ENCODE measurements at places on chromosomes 16 and 17.

GRCh38 chr16:23676924-23677480 lies 1.7 kb upstream of the PLK1 start:
- no peak for DNase-seq

- no peak for DNase-seq
Measured at GRCh38 chr17:77209330-77209748, 68.6 kb downstream of the SEC14L1 start.

DNA sequence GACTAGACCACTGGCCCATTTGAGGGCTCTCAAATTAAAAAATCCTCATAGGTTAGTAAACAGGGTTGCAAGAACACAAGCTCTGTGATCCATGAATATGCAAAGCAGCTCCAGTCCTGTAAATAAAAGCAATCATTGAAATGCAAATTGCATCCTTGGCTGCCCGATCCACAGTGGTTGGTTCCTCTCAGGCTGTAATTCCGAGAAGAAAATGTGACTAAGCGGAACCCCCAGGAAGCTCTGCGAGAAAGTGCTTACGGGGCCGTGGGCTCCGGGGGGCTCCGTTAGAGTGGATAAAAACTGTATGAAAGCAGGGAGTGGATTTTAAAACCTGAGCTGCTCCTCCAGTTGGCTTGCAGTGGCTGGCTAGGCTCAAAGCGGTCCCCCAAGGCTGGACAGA lies 2.5 kb downstream of the GPRC5B start:
- DNase-seq: no peak

- no peak for DNase-seq
Measured at GRCh38 chr16:16940351-16940750, 530.4 kb downstream of the XYLT1 start.

GRCh38 chr16:87555647-87556046 lies 46.7 kb upstream of the JPH3 start:
- DNase-seq: no peak

DNA sequence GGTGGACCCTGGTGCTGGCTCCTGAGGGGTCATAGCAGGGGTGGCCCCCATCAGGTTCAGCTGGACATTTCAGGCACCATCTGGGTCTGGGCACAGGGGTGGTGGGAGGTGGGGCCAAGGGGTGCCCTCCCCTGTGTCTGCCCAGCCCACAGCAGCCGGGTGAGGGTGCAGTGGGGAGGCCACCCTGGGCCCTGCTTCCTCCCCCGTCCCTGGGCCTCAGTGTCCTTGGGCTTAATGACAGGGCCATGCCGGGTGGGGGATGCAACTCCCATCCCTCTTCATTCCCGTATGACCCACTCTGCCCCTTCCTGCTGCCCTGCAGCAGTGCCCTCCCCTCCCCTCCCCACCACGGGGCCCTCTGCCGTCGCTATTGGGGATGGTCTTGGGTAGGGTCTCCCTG lies 10.7 kb downstream of the CPNE7 start:
- no peak for DNase-seq

DNA sequence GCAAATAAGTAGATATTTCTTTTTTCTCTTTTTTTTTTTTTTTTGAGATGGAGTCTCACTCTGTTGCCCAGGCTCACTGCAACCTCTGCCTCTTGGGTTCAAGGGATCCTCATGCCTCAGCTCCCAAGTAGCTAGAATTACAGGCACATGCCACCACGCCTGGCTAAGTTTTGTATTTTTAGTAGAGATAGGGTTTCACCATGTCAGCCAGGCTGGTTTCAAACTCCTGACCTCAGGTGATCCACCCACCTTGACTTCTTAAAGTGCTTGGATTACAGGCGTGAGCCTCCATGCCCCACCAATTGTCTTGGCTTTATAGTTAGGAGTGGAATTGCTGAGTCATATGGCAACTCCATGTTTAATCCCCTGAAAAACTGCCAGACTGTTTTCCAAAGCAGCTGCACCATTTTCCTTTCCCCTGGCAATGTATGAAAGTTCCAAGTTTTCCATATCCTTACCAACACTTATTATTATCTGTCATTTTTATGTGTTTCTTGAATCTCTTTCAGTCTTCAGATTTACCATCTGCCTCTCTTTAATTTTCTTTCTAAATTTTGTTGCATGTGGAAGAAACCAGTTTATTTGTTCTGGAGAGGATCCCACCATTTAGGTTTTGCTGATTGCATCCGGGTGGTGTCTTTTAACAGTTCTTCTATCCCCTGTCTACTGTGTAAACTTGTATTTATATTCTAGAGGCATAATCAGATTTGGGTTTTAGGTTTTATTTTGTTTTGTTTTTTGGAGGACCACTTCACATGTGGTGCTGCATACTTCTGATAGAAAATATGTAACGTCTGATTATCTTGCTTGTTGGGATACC lies 9.9 kb upstream of the CES3 start:
- no peak for DNase-seq

- DNase-seq: no peak
Measured at GRCh38 chr17:14269473-14269872, 31.4 kb upstream of the HS3ST3B1 start.

DNA sequence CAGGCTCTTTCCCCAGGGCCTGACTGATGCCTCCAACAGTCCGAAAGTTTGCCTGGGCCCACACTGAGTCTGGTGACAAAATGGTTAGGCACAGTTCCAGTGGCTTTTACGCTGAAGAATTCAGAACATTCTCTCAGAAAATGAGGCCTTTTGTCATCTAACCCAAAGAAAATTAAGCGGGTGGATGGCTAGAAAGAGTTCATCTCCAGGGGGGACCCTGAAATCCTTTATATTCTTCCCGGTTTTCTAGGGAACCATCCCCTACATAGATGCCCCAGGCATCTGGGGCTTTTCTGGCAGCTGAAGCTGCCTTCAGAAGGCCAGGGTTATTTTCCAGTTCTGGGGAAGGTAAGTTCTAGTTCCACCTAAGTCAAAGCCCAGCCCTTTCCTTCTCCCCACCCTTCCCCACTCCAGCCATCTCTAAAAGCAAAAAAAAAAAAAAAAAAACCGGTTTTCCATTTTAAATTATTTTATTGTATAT lies 2.2 kb downstream of the RASD1 start:
- no peak for DNase-seq

DNA sequence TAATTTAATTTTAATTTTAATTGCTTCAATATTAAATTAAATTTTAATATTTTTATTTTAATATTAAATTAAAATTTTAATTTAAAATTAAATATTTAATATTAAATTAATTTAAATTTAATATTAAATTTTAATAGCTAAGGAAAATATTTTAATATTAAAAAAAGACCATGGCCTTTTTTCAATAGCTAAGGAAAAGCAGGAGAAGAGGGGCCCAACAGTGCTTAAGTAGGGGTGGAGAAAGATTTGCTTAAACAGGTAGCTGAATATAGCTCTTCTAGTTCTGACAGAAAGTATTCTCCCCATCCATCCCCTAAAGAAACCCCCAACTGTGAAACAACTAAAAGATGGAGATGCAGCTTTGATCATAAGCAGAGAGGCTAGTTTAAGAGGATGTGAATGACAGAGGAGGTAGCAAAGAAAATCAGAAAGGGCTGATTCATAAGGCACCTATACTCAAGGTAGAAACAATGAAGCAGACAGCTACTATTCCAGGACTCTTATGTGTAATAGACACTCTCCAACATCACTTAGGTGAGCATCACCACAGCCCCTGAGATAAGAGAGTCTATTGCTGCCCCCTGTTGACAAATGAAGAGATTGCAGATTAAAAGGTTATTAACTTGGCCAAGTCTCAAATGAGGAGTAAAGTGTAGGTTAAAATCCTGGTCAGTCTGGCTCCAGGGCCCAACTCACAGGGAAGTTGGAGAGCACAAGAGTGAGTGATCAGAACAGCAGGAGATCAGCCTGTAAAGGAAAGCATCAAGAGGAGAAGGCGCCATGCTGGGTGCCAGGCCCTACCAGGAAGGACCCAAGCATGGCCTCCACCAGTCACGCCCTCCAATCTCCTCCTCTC lies 7.8 kb upstream of the RNASEK start:
- DNase-seq: peak; percentile 38

GRCh38 chr17:9729034-9729650 lies 62.2 kb downstream of the DHRS7C start:
- DNase-seq: no peak

- DNase-seq: no peak
Measured at GRCh38 chr17:69117855-69118784, 23.6 kb downstream of the ABCA6 start.

DNA sequence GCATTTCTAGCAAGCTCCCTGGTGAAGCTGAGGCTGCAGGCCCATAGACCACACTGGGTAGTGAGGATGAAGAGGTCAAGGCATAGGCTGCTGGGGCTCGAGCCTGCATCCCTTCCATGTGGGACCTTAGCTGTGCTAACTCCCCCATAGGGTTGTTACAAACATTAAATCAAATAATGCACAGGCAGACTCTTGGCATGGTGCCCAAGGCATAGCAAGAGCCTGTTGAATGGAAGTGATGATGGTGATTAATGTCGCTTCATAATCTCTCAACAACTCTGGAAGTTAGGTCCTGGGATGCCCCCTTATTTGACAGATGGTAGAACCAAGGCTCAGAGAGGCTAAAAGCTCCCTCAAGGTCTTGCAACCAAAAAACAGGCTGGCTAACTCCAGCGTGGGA lies 283.9 kb upstream of the EEF2KMT start:
- DNase-seq: no peak

GRCh38 chr17:83012200-83012785 lies 67.1 kb upstream of the METRNL start:
- no peak for DNase-seq

DNA sequence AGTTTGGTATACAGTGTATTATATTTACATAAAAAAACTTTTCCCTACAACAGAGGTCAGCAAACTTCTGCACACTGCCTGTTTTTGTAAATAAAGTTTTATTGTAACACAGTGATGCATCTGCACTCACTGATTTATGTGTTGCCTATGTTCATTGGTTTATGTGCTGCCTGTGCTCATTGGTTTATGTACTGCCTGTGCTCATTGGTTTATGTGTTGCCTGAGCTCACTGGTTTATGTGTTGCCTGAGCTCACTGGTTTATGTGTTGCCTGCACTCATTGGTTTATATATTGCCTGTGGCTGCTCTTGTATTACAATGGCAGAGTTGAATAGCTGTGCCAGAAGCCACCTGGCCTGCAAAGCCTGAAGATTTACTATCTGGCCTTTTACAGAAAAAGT lies 81.6 kb downstream of the MYH11 start:
- no peak for DNase-seq

GRCh38 chr16:74749291-74750055 lies 25.1 kb downstream of the FA2H start:
- no peak for DNase-seq

DNA sequence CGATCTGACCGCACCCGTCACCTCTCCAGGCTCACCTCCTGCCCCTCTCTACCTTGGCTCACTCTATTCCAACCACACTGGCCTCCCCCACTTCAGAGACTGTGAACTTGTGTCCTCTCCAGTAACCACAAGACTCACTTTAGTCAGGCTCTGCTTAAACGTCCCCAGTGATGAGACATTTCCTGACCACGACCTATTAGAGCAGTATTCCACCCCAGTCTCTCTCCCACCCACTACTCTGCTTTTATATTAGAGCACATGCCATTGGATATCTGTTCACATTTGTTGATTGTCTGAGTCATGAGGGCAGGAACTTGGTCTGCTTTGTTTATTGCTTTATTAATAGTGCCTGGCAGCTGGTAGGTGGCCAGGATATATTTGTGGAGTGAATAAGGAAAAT lies 20.1 kb downstream of the COX11 start:
- DNase-seq: peak; percentile 49

DNA sequence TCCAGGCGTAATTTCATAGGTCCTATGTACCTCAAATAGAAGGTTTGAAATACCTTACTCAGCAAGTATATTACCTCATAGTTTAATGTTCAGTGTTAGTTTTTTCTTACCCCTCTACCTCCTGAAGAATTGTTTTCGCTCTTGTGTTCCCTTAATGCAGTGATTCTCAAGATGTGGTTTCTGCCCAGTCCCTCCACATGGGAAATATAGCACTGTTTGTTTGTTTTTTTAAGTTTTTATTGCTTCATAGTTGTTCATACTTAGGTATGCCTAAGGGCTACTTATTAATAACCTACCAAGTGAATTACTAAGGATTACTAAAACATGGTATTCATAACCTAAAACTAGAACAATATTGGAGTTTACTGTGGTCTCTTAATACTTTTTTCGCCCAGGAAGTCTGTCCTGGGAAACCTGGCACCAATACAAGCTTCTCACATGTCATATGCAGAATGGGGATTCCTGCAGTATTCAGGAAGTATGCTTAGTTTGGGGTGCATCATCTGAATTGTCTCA lies 5.0 kb downstream of the RSPRY1 start:
- no peak for DNase-seq

DNA sequence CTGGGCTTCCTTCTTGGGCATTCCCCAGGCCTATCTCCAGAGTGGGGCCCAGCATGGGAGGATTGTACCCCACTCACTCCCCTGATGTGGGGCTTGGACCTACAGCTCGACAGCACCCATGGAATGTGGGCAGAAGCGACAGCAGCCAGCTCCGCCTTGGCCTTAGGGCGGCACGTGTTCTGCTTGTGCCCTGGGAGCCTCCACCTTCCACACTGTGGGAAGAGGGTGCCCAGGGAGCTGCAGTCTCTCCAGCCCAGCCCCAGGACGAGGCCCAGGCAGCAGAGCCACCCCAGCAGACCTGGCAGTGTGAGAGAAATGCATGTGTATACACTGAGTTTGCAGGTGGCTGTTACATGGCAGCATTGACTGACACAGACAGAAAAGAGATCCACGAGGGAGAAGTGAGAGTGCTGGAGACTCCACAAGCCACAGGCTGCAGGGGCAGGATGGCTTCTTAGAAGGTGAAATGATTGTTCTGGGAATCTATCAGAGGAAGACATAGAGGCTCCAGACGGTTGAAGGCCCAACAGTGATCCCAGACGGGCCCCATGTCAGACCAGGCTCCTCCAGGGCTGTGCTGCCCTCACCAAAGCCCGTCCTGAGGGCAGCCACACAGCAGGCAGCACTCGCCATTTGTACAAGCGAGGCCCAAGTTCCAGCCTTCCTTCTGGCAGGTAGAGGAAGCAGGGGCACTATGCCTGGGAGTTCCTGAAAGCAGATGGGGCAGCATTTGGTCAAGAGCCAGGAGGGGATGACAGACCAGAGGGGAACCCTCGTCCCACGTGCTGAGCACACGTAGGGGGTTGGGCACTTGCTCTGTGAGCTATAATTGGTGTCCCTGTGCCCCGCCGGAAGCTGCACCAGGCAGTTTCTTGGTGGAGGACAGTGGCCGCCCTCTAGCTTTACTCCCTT lies 2.8 kb upstream of the DNASE1 start:
- no peak for DNase-seq

DNA sequence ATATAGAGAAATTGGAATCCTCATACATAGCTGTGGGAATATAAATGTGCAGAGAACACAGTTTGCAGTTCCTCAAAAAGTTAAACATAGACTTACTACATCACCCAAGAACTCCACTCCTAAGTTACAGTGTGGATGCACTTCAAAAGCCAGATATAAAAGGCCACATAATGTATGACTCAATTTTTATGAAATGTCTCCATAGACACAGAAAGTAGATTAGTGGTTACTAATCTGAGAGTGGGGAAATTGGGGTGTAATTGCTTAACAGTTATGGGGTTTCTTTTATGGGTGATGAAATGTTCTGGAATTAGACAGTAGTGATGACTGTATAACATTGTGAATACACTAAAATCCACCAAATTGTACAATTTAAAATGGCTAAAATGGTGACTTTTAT lies 60.9 kb downstream of the CACNG1 start:
- DNase-seq: no peak

- DNase-seq: no peak
Measured at GRCh38 chr17:59722623-59723022, 15.2 kb downstream of the VMP1 start.

- DNase-seq: no peak
Measured at GRCh38 chr17:2897605-2898004, 101.4 kb downstream of the RAP1GAP2 start.
